Right cardiac atrium (tissue), 5 donors: ENCODE measurements at places on chromosomes 5 and 9. TPM values are rescaled to one million over a fixed set of nuclear protein-coding genes. Genes with fewer than 3 reads are reported as not detected.

GRCh38 chr9:81574405-81574804 lies 114.9 kb downstream of the TLE1 start:
- no peak for DNase-seq

Gene NEURL1B
- 13.2 TPM for total RNA-seq

Gene FBP2
- not detected for total RNA-seq

- no peak for DNase-seq
These were observed 230.0 kb upstream of the EFNA5 start for GRCh38 chr5:107900721-107901120.

DNA sequence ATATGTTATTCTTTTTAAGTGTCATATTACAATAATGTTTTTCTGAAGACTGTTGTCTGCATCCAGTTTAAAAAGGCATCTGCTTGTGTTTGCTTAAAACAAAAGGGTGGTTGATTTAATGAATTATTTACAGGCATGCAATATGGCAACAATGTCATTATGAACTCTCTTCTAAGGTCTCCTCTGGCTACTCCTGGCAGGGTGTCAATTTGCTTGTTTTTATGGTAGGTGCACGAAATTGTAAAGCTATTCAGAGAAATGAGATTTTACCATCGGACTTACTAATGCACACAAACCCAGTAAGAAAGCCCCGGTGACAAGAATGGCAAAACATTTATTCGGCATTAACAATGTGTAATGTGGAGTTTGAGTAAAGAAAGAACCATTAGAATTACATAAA lies 539.8 kb upstream of the ZNF608 start:
- no peak for DNase-seq

DNA sequence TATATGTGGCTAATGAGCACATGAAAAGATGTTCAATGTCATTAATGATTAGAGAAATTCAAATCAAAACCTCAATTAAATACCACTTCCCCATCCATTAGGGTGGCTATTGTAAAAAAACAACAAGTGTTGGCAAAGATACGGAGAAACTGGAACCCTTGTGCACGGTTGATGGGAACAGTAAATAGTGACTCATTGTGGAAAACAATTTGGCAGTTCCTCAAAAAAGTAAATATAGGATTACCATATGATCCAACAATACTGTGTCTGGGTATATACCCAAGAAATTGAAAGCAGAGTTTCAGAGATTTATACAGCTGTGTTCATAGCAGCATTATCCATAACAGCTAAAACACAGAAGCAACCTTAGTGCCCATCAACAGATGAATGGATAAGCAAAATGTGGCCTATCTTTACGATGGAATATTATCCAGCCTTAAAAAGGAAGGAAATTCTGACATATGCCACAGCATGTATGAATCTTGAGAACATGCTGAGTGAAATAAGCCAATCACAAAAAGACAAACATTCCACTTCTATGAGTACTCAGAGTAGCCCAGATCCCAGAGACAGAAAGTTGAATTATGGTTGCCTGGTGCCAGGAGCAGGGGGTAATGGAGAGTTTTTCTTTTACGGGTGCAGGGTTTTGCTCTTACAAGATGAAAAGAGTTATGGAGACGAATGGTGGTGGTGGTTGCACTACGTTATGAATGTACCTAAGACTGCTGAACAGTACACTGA lies 41.4 kb upstream of the LRRC14B start:
- DNase-seq, result no peak

GRCh38 chr5:128213340-128213739 lies 129.8 kb downstream of the SLC12A2 start:
- no peak for DNase-seq

- no peak for DNase-seq
These were observed 51.8 kb upstream of the MPDZ start for GRCh38 chr9:13331320-13331719.

Gene IQGAP2
- total RNA-seq, result 6.2 TPM
